ENCODE measurements at places on chromosomes 3 and 15. TPM values are rescaled to one million over a fixed set of nuclear protein-coding genes. Genes with fewer than 3 reads are reported as not detected.

- DNase-seq, result no peak
- no peak overlapping the region for H3K27ac ChIP-seq
Observed at GRCh38 chr3:56839784-56840715, 38.3 kb upstream of the ARHGEF3 start.

GRCh38 chr3:61356685-61357084, 105.4 kb upstream of the FHIT start:
- no peaks in the 10 kb centered on the region for H3K36me3 ChIP-seq
- no peak overlapping the region for H3K4me3 ChIP-seq
- H3K27me3 ChIP-seq, result no peaks in the 10 kb centered on the region
- no peaks in the 10 kb centered on the region for H3K4me1 ChIP-seq
- DNase-seq, result no peak
- no peak overlapping the region for H3K27ac ChIP-seq

DNA sequence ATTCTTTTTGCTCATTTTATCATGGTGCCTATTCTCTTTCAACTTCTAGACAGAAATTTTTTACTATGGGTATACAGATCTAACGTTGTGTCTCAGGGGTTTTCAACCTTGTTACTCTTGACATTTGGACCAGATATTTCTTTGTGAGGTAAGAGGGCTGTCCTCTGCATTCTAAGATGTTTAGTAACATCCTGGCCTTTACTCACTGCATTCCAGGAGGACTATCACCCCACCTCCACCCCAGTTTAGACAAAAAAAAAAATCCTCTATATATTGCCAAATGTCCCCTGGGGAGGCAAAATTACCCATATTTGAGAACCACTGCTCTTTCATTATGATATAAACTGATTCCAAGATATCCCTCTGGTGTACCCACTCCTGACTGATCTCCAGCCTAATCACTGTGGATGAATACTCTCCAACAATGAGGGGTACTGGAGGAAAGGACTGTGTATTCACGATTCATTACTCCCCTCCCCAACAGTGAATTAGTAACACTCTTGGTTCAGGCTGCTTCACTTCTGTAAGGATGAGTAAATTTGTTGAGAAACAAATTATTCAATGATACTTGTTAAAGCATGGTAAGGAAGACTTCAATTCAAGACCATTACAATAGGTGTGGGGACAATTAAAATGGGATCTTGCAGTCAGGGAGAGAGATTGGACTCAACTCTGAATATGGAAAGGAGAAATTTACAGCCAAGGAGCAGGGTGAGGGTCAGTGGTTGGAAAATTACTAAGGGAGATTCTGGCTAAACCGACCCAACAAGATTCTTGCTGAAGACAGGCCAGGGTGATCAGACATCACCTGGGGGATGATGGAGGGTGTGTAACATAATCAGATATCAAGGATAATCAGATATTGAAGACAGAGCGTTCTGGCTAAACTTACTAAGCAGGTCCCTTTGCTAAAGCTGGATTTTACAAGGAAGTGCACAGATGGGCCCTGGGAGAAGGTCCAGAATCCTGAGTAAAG, 123.8 kb upstream of the DAZL start:
- H3K4me1 ChIP-seq, result no peaks in the 10 kb centered on the region
- no peaks in the 10 kb centered on the region for H3K27me3 ChIP-seq
- H3K36me3 ChIP-seq, result no peaks in the 10 kb centered on the region
- no peak overlapping the region for H3K4me3 ChIP-seq
- no peak overlapping the region for H3K27ac ChIP-seq

- H3K4me3 ChIP-seq, result no peak overlapping the region
- H3K36me3 ChIP-seq, result no peaks in the 10 kb centered on the region
Observed at GRCh38 chr3:120033596-120033995, 60.7 kb downstream of the GSK3B start.

DNA sequence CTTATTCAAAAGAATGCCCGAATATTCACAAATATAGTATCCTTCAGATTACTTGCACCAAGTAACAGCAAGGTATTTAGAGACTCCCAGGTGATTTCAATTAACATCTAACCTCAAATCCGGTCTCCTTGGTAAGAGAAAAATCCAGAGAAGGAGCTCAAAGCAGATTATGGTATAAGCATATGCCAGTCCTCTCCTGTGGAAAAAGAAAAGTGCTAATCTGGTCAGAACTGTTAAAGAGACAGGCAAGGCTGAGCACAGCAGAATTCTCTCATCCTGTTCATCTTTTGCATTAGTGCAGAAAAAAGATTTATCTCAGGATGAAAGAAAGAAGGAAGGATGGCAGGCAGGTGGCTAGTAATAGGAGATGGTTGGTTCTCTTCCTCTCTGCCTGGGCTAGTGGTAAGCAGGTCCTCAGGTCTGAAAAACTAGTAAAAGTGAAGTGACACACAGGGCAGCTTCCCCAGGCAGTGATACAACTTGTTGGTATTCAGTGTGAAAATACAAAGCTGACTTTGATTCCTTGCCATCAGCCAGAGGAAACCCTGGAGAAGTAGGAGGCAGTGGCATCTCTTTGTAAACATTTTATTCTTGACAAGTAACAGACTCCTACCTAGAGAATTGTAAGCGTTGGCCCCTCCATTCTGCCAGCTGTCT, 14.2 kb downstream of the ATXN7 start:
- peaks cover 10% of the 10 kb centered on the region for H3K4me1 ChIP-seq
- no peak for DNase-seq
- H3K27me3 ChIP-seq, result no peaks in the 10 kb centered on the region
- no peaks in the 10 kb centered on the region for H3K36me3 ChIP-seq

DNA sequence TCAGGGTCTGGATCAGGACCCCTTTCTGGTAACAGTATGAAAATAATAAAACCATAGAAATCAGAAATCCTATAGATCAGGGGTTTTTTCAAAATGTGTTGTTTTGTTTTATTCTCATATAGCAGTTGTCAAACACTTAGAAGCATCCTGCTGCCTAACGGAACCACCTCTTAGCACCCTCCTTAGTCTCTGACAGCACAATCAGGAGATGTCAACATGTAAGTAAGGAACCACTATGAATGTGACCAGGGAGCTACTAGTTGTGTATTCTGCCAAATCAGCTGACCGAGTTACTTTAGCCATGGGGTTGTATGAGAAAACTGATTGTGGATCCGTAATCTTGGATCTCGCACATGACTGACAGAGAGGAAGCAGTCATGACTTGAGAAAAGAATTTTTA, 22.2 kb downstream of the CCDC39 start:
- H3K4me3 ChIP-seq, result no peak overlapping the region
- no peaks in the 10 kb centered on the region for H3K36me3 ChIP-seq
- DNase-seq, result no peak
- no peak overlapping the region for H3K27ac ChIP-seq
- H3K27me3 ChIP-seq, result no peaks in the 10 kb centered on the region

DNA sequence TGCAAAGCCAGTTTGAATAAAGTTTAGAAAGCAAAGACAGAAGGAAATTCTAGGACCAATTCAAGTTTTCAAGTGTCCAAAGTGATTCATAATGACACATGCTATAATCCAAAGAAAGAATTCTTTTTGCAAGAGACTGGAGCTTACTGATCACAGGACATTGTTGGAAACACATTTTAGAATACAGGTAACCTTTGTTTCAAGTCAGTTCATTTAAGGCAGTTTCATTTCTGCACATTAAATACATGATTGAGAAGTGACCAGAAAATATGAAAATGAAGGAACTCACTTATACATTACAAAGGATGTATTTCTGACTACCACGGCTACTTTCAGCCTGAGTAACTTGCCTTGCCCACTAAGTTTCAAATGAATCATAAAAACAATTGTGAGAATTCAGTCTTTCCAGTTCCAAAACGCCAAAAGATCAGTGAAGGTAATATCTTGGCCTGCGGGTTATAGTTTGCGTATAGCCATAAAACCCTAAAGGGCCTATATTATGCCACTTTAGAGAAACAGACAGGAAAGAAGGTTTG, 48.7 kb downstream of the PRICKLE2 start:
- H3K36me3 ChIP-seq, result no peaks in the 10 kb centered on the region
- H3K27me3 ChIP-seq, result no peaks in the 10 kb centered on the region
- no peak overlapping the region for H3K27ac ChIP-seq
- DNase-seq, result no peak
- H3K4me3 ChIP-seq, result no peak overlapping the region

GRCh38 chr15:70436428-70436827, 326.9 kb downstream of the UACA start:
- no peaks in the 10 kb centered on the region for H3K36me3 ChIP-seq
- no peak overlapping the region for H3K4me3 ChIP-seq
- no peaks in the 10 kb centered on the region for H3K4me1 ChIP-seq
- no peak overlapping the region for H3K27ac ChIP-seq

- DNase-seq, result no peak
- no peak overlapping the region for H3K4me3 ChIP-seq
- no peaks in the 10 kb centered on the region for H3K4me1 ChIP-seq
- no peak overlapping the region for H3K27ac ChIP-seq
Observed at GRCh38 chr3:124680521-124680920, 49.7 kb upstream of the UMPS start.

GRCh38 chr3:105906836-105907235, 38.0 kb upstream of the CBLB start:
- peak overlapping the region; percentile 83 for H3K27ac ChIP-seq
- no peak overlapping the region for H3K4me3 ChIP-seq
- H3K36me3 ChIP-seq, result no peaks in the 10 kb centered on the region
- peaks cover 17% of the 10 kb centered on the region for H3K4me1 ChIP-seq
- no peaks in the 10 kb centered on the region for H3K27me3 ChIP-seq
- DNase-seq, result peak; percentile 40

DNA sequence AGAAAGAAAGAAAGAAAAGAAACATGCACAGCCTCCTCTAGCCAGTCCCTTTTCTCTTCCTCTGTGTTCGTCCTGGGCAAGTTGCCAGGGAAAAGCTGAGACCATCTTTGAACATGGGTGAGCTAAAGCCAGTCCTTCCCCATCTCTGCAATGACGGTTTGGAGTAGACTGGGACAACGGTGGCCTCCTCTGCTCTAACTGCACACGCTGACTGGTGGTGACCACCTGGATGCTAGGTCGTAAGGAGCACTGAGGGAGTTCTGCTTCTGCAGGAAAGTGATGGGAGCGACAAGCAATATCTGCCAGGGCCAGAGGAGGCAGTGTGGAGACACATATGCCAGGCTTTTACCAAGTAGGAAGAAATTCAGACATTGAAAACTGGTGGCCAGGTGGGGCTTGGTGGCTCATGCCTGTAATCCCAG, 111.7 kb downstream of the NUP210 start:
- H3K27me3 ChIP-seq, result no peaks in the 10 kb centered on the region
- H3K4me1 ChIP-seq, result no peaks in the 10 kb centered on the region
- H3K27ac ChIP-seq, result no peak overlapping the region
- H3K4me3 ChIP-seq, result no peak overlapping the region
- no peak for DNase-seq

SV2B gene
- not detected for total RNA-seq

MESP2 gene
- total RNA-seq, result not detected

TLR9 gene
- not detected for total RNA-seq

Data from thoracic aorta (tissue), 2 donors.